ENCODE measurements at places on chromosomes 1 and 21.

DNA sequence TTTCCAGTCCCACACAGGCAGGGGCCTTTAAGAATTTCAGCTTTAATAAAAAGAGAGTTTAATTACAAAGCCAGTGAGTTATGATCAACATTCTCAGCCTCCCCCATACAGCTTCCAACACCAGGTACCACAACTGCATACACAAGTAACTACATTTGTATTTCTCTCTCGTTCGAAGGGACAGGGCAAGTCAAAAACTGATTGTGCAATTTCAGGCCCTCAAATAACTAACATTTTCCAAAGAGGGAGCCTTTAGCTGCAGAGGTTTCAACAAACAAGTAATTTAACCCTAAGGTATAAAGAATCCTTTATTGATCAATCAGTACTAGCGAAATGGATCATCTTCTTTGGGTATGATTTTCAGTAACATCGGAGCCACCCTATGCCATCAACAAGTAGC is 142.4 kb downstream of the ZNF281 start:
- H3K27me3 ChIP-seq: peaks cover 3% of the 10 kb centered on the region
- no peak overlapping the region for H3K27ac ChIP-seq
- no peaks in the 10 kb centered on the region for H3K4me1 ChIP-seq
- no peak for DNase-seq

DNA sequence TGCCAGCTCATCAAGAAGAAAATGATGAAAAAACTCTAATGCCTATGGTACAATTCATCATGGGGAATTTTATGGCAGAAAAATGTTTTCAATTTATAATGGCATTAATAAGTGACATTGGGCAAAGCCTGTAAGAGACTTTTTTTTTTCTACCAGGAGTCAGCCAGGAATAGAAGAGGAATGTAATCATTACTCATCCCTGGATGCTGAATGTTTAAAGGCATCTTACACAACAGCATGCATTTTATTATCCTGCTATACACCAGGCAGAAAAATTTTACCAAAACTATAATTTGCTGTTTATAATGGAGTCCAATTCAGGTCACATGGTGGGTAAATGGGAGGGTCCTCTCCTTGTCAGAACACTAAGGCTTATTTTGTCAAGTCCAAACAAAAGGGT is 189.9 kb upstream of the BEND5 start:
- no peak overlapping the region for H3K27ac ChIP-seq
- H3K4me1 ChIP-seq: no peaks in the 10 kb centered on the region
- H3K36me3 ChIP-seq: no peaks in the 10 kb centered on the region
- no peak for DNase-seq
- no peak overlapping the region for H3K4me3 ChIP-seq

- no peak overlapping the region for H3K27ac ChIP-seq
- no peaks in the 10 kb centered on the region for H3K36me3 ChIP-seq
Observed at GRCh38 chr1:180912211-180912800, 391 bp upstream of the KIAA1614 start.

DNA sequence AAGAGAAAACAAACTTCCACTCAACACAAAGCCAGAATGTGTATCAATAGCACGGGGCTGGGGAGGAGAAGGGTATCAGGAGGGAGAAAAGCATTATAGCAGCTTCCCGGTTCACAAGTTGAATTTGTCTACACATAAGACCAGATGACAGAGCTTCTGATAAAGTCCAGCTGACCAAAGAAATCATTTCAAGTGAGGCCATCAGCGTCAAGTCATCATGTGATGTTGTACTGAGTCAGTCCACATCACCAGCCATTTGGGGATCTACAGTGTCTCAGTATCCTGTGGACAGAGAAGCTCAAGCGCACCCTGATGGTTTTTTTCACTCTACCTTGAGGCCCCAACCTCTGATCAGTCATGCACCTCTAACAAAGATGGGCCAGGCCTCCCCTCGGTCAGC is 33.0 kb downstream of the SETD4 start:
- no peaks in the 10 kb centered on the region for H3K27me3 ChIP-seq
- no peaks in the 10 kb centered on the region for H3K36me3 ChIP-seq
- DNase-seq: no peak
- H3K4me1 ChIP-seq: peaks cover 6% of the 10 kb centered on the region
- H3K27ac ChIP-seq: no peak overlapping the region

- no peaks in the 10 kb centered on the region for H3K36me3 ChIP-seq
- H3K4me3 ChIP-seq: no peak overlapping the region
- no peak overlapping the region for H3K27ac ChIP-seq
- H3K4me1 ChIP-seq: peaks cover 29% of the 10 kb centered on the region
- no peak for DNase-seq
Observed at GRCh38 chr1:220221269-220221668, 51.0 kb downstream of the RAB3GAP2 start.

GRCh38 chr1:172483448-172483847 is 39.6 kb upstream of the PIGC start:
- DNase-seq: no peak
- peaks cover 12% of the 10 kb centered on the region for H3K27me3 ChIP-seq
- H3K36me3 ChIP-seq: no peaks in the 10 kb centered on the region
- H3K4me1 ChIP-seq: peaks cover 5% of the 10 kb centered on the region
- no peak overlapping the region for H3K4me3 ChIP-seq

GRCh38 chr1:219441884-219442283 is 171.0 kb downstream of the ZC3H11B start:
- no peaks in the 10 kb centered on the region for H3K36me3 ChIP-seq
- no peaks in the 10 kb centered on the region for H3K27me3 ChIP-seq
- no peaks in the 10 kb centered on the region for H3K4me1 ChIP-seq

GRCh38 chr1:198676253-198676652 is 37.4 kb downstream of the PTPRC start:
- peaks cover 82% of the 10 kb centered on the region for H3K4me1 ChIP-seq
- H3K27me3 ChIP-seq: no peaks in the 10 kb centered on the region
- peak overlapping the region; percentile 94 for H3K27ac ChIP-seq
- peak overlapping the region; percentile 74 for H3K4me3 ChIP-seq
- no peak for DNase-seq

- peaks cover 28% of the 10 kb centered on the region for H3K4me1 ChIP-seq
- peaks cover 15% of the 10 kb centered on the region for H3K36me3 ChIP-seq
- H3K27ac ChIP-seq: no peak overlapping the region
- H3K27me3 ChIP-seq: no peaks in the 10 kb centered on the region
- no peak overlapping the region for H3K4me3 ChIP-seq
- DNase-seq: no peak
Observed at GRCh38 chr1:96723936-96724335, 2.4 kb downstream of the PTBP2 start.

DNA sequence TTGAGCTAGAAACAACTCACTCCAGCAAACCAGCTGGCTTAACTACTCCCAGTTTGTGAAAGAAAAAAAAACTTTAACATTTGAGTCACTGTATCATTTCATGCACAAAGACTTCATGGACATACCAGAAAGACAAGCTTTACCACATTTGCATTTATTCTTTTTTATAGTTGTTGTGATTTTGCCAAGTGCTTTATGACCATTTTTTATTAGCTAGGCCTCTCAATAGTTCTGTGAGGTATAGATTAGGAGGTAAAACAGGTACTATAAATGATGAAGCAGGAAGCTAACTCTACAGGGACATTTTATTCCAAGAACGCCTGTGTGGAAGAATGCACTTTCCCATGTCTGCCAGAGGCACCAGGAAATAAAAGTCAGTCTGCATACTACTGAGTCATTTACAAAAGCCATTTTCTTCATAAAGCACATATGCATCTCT is 8.2 kb upstream of the DENND1B start:
- no peaks in the 10 kb centered on the region for H3K36me3 ChIP-seq
- peaks cover 9% of the 10 kb centered on the region for H3K4me1 ChIP-seq
- no peak overlapping the region for H3K4me3 ChIP-seq
- no peak for DNase-seq
- no peak overlapping the region for H3K27ac ChIP-seq

DNA sequence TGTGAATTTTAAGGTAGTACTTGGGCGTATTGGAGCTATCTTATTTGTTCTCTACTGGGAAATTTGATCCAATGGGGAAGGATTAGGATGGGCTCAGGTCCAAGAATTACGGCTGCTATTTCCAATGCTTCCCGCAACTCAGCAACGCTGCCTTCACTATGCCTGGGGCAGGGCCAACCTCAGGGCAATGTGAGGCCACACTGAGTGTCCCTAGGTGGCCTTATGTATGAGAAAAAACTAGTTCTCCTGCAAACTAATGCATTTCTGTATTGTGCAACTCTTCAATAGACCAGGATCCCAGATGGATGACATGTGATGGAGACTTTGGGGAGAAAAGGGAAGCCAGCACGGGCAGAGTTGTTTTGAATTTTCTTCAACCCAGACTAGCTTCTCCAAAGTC is 168.1 kb downstream of the DUSP10 start:
- peaks cover under 1% of the 10 kb centered on the region for H3K27me3 ChIP-seq
- DNase-seq: no peak

DNA sequence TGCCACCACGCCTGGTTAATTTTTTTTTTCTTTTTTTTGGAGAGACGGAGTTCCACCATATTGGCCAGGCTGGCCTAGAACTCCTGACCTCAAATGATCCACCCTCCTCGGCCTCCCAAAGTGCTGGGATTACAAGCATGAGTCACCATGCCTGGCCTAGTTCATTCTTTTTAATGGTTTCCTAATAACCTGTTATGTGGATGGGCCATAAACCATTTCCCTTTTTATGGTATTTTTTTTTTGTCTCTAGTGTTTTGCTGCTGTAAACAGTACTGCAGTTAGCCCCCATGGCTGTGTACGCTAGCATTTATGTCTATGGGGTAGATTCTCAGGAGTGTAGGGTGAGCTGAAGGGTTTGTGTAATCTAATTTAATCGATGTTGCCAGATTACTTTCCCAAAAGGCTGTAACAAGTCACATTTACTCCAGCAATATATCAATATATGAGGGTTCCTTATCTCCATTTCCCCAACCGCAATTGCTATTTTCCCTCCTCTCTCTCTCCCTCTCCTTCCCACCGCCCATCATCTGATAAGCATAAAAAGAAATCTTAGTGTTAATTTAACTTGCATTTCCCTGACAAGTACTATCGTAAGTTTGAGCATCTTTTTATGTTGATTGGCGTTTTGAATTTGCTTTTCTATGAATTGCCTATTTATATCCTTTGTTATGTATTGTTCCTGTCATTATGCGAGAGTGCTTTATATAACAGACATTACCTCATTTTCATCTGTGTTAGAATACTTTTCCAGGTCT is 28.7 kb downstream of the RCSD1 start:
- H3K27ac ChIP-seq: peak overlapping the region; percentile 90
- H3K4me3 ChIP-seq: no peak overlapping the region
- peaks cover 69% of the 10 kb centered on the region for H3K4me1 ChIP-seq
- H3K27me3 ChIP-seq: no peaks in the 10 kb centered on the region
- DNase-seq: no peak

- no peak overlapping the region for H3K27ac ChIP-seq
- H3K27me3 ChIP-seq: peaks cover 42% of the 10 kb centered on the region
- no peak overlapping the region for H3K4me3 ChIP-seq
- no peak for DNase-seq
Observed at GRCh38 chr1:200198236-200198635, 170.7 kb downstream of the NR5A2 start.
